GM19239 (cell line): ENCODE measurements at places on chromosomes 12 and 14.

- no peak for DNase-seq
These were observed 356.4 kb upstream of the SEL1L start for GRCh38 chr14:81890020-81890419.

DNA sequence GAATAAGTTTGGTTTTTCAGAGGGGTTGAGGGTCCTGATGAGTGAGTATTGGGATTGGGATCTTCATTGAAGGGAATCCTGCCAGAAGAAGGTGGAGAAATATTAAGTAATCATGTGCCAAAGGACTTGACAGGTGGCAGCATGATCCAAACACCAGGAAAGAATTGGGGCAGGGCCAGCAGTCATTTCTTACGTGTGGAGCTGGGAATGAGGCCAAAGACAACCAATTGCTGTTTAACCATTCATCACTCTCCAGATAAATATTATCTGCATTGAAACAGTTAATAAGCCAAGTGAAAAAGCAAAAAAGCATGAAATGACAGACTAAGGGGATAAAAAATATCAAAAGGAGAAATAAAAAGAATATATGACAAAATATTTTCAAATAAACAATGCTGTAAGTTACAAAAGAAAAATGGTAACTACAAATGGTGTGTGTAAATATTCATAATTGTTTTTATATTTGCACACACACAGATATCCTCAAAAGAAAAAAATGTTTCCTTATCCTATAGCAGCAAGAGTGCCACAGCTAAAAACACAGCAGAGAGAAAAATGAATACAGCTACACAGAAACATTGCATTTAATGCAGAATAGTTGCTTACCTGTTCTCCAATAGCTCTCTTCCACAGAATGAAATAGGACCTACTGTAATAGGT lies 26.2 kb downstream of the C2CD5 start:
- no peak for DNase-seq

DNA sequence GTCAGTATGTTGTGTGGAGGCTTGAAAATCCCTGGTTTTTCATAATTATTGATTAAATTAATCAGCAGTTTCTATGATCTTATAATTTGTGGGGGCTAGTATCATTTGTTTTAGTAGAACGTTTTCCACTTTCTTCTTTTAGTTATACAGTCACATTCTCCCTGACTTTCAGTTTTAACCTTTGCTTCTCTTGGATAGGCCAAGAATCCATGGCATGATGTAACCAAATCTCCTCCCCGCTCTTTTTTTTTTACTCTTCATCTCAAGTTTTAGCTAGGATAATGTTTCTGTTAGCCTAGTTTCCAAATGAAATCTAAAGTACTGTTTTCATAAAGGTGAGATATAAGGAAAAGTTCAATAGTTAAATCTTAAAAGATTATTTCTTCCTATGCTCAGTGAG lies 106.5 kb downstream of the TMEM117 start:
- DNase-seq: no peak

GRCh38 chr12:124756760-124757159 lies 106.9 kb downstream of the SCARB1 start:
- DNase-seq: no peak

- DNase-seq: no peak
These were observed 13.9 kb upstream of the MYL2 start for GRCh38 chr12:110934093-110934852.

DNA sequence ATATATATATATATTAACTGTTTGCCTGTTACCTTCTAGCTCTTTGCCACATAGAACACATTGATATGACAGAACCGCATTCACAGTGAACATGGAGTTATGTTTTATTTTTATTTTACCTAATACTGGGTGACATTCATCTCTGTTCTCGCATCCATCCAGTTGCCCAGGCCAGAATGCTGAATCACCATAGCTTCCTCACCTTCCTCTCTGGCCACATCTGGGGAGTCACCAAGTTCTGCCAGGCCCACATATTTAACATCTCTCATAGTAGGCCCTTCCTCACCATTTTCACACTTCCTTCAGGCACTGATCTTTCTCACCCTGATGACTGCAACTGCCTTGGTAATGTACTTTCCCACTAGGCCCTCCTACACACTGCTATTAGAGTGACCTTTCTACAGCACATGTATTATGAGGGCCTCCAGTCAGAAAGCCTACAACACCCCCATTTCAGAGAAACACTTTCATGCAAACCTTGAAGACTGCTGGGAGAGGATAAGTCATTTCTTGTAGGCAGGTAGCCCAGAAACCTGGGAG lies 106.8 kb downstream of the LGR5 start:
- DNase-seq: no peak

GRCh38 chr12:108638997-108639822 lies 5.5 kb upstream of the SELPLG start:
- DNase-seq: no peak
